ENCODE measurements at places on chromosomes 3 and 15.

GRCh38 chr15:22845289-22845900 is 6.9 kb downstream of the NIPA2 start:
- DNase-seq, result peak; percentile 32

GRCh38 chr15:34217587-34218225 is 7.1 kb upstream of the EMC4 start:
- peak; percentile 81 for DNase-seq

DNA sequence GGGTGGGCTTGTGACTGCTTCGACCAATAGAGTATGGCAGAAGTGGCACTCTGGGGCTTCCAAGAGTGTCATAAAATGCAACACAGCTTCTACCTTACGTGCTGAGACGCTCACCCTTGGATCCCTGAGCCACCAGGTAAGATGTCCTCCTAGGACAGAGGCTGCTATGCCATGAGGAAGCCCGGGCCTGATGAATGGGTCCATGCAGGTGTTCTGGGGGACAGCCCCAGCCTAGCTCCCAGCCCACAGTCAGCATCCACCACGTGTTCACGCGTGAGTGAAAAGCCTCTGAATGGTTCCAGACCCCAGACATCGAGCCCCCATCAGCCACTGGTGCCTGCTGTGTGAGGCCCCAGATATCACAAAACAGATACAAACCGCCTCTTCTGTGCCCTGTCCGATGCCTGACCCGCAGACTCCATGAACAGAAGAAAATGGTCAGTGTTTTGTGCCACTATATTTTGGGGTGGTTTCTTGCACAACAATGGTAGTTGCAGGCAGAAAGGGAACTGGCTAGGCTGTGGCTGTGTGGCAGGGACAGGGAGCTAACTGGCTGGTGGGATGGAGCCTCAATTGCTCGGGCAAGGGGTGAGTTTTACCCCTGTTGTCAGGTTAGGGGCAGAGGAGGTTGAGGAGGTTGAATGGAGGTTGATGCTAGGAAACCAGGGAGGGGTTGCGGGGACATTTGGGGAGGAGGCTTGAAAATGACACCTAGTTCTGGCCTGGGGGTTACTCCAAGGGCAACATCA is 92.2 kb downstream of the LINGO1 start:
- no peak for DNase-seq

GRCh38 chr15:67783303-67783702 is 42.0 kb upstream of the SKOR1 start:
- DNase-seq, result no peak

GRCh38 chr3:155701882-155702465 is 42.9 kb downstream of the PLCH1 start:
- peak; percentile 50 for DNase-seq

DNA sequence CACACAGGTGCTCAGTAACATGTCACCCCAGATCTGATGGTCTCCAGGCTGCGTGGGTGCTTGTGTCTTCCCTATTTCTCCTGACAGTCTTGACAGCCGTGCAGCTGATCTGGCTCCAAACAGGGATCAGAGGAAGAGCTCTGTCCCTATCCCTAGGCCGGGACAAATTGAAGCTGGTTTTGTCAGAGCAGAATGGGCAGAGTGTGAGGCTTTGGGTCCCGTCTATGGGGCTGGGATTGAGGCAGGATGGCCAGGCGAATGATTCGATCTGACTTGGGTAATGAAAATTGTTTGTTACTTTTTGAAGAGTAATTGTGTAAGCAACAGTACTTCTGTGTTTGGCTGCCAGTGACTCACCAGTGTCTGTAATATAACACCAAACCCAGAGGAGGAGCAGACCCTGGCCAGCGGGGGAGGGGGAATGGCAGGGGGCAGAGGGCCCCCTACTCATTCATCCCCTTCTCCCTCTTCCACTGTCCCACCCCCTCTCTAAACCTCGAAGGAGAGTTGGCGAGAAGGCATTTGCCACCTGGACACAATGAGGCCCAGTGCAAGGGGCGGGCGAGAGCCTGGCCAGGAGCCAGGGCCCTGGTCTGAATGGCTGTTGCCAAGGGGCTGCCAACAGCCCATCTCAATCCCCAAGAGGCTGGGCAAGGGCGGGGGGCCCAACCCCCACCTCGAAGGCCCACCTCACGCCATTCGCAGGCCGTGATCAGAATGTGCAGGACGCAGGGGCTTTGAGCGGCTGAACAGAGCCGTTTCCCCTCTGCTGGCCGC is 4.9 kb upstream of the MAGEF1 start:
- peak; percentile 74 for DNase-seq

- no peak for DNase-seq
Observed at GRCh38 chr3:49869525-49870126, at the start of gene CAMKV. TSS of gene CAMKV (minus strand) at chr3:49869906. CDS start at chr3:49862388, 7,518 bp downstream.

DNA sequence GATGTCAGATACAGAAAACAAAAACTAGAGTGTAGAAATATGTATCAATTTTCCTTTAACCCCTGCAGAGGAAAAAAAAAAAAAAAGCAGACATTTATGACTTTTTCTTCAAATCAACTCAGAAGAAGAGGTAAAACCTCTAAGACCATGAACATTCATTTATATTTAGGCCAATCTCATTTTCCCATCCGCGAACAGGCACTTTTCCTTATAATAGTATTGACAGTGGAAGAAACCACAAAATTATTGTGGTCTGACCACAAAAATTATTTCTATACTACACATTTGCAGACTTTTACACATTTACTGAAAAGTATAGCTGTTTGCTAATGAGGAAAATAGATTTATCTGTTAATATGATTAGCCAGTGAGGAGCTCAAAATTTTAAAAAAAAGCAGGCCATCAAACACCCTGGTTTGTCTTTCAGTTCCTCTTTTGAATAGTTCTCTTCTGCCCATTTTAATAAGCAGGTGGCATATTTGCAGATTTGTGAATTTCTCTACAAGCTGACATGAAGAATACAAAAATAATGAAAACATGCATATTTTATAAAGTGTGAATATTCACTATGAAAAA is 5.7 kb downstream of the OSBPL11 start:
- DNase-seq, result peak; percentile 51

DNA sequence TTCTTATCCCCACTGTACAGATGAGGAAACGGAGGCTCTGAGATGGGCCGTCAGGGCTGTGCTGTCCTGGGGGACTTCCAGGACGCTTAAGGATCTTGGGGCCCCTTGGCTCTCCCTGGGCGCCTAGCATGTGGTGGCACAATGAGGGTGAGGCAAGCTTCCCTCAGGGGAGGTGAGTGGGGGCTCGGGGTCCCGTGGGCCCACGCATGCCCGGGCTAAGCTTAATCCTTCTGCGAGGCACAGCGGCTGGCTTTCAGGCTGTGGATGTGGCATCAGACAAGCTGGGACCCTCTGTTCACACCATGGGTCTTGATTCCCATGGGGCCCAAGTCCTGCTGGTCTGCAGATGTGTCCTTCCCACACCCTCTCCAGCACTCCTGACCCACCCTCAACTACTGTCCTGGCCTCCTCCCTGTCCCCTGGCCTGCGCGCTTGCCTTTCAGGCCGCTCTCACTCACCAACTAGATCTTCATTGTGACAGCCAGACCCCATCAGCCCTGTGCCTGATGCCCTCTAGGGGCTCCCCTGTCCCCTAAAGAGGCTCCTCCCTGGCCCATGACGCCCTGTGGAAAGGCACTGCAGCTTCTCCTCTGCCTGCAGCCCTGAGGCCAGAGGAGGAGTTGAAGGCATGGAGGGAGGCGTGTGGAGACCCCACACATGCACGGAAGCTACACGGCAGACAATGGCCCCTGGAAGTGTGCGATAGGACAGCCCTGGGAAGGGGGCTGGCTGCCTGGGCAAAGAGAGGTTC is 11.3 kb downstream of the DUSP7 start:
- DNase-seq, result no peak

GRCh38 chr3:36796881-36797280 is 32.5 kb upstream of the DCLK3 start:
- DNase-seq, result peak; percentile 63
